ENCODE measurements at places on chromosomes 3 and 15. TPM values are rescaled to one million over a fixed set of nuclear protein-coding genes. Genes with fewer than 3 reads are reported as not detected.

Gene P2RY12
- total RNA-seq = 0.28 TPM

Gene MRAS
- 7.3 TPM for total RNA-seq

Gene MEIS2
- 12.9 TPM for total RNA-seq

Gene AEN
- total RNA-seq = 17.5 TPM

Gene IQCF5
- total RNA-seq = not detected

Gene ARIH2
- 40.6 TPM for total RNA-seq

Gene TMEM45A
- total RNA-seq = 5.0 TPM

Data from pancreas (tissue), 10 donors.